Muscle of arm (tissue), 14 donors: ENCODE measurements at places on chromosomes 2 and 18.
A peak's percentile ranks its signal among the peaks of the same experiment; 100 is the strongest.

- no peak for DNase-seq
Measured at GRCh38 chr18:21722687-21723086, 17.9 kb upstream of the MIB1 start.

DNA sequence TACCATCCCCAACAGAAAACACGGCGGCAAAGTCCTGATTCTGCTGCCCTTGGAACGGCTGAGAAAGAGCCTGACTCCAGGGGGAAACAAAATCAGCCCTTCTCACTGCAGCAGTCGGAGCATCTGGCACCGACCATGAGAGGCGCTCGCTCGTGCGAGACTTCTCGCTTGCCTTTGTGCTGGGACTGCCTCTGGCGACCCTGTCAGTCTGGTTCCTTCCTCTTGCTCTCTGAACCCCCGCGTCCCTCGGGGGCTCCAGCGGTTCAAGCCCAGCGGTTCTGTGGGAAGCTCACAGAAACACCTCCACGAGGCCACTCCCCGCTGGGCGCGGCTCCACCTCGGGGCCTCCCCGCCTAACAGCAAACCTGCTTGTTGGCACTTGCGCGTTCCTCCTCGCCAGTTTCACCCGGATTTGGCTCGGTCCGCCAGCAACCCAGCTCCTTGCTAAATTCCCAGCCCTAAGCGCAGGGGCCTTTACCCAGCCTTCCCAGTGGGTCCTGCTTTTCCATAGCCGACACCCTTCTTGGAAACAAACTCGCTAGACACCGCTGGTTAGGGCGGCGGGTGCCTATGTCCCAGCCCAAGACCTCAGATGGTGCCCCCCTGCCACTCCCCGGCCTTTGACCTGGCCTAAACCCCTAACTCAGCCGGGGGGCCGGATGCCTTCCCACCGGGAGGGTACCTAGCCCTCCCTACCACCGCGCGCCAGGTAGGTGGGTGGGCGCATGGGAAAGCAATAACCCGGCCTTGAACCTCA is 2.2 kb downstream of the RND3 start:
- DNase-seq, result peak; percentile 84

GRCh38 chr2:20990442-20991430 is 53.1 kb downstream of the APOB start:
- no peak for DNase-seq

GRCh38 chr2:127455566-127456493 is 37.6 kb downstream of the PROC start:
- DNase-seq, result no peak

DNA sequence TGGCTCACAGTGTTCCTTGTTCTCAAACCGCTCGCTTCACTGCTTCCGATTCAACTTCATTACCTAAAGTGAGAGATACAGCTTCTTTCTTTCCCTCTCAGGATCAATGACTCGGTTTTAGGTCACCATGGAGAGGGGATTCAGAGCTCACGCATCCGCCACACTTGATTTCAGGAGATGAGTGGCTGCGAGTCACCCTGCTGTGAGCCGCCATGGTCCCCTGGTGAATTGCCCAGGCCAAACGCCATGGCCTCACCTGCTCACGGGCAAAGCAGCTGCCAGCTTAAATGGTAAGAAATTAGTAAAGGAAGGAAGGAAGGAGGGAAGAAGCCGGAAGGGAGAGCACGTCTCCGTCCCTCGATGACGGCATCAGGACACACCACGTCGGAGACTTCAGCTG is 60.5 kb downstream of the ADNP2 start:
- DNase-seq, result no peak

GRCh38 chr2:226052772-226053416 is 653.4 kb downstream of the NYAP2 start:
- DNase-seq, result no peak

GRCh38 chr2:128563348-128563687 is 244.7 kb upstream of the HS6ST1 start:
- peak; percentile 88 for DNase-seq

DNA sequence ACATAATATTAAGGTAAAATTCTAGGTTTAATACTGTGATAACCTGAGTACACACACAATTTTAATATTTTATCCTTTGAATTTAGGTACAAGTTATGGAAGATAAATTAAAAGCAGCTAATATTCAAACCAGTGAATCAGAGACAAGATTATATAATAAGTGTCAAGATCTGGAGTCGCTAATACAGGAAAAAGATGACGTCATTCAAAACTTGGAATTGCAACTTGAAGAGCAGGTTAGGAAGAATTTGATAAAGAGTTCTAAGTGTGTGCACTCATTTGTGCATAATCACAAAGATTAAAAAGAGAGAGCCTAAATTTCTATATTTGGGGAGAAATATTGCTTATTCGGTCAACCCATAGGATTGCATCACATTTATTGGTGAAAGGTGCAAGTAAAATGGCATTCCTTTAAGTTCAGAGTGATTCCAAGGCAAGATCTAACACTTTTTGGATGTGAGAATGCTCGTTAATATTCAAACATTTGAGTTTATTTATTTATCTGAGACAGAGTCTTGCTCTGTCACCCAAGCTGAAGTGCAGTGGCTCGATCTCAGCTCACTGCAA is 16.3 kb upstream of the C1GALT1C1L start:
- DNase-seq, result no peak

- DNase-seq, result no peak
Measured at GRCh38 chr2:199462956-199463692, 5.4 kb upstream of the SATB2 start.

DNA sequence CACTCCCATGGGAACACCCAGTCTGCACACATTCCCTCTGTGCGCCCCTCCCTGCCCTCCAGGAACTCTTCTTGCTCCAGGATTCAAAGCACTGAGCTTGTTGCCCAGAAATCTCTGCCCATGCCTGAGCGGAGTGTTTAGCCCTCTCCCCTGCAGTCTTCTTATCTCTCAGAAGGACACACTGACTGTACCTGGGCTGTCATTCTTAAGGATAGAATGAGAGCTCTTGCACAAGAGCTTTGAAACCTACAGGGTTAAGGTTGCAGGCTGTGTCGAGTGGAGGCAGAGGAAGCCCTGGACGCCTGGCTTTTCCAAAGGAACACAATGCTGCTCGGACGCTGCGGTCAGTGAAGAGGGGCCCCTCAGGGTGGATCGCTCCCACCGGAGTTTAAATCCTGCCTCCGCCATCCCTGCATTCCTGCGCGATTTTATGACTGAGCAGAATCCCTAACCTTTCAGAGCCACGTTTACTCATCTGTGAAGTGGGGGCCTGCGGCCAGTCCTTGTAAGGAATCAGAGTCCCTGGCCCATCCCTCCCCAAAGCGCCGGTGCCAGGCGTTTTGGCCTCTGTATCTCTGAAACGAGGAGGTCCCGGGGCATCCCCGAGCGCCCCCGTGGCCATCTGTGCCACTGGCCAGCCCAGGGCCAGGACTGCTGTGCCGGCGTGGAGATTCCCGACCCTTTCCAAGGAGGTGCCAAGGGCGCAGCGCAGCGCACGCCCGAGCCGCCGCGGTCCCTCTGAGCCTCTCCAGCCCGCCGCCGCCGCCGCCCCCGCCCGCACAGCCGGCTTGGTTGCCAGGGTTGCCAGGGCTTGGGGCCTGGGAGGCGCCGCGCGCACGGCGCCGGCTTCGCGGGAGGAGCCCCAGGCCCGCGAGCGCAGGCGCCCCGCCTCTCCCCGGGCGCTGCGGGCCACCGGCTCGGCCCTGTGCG is 58.9 kb downstream of the FAM168B start:
- DNase-seq, result no peak

DNA sequence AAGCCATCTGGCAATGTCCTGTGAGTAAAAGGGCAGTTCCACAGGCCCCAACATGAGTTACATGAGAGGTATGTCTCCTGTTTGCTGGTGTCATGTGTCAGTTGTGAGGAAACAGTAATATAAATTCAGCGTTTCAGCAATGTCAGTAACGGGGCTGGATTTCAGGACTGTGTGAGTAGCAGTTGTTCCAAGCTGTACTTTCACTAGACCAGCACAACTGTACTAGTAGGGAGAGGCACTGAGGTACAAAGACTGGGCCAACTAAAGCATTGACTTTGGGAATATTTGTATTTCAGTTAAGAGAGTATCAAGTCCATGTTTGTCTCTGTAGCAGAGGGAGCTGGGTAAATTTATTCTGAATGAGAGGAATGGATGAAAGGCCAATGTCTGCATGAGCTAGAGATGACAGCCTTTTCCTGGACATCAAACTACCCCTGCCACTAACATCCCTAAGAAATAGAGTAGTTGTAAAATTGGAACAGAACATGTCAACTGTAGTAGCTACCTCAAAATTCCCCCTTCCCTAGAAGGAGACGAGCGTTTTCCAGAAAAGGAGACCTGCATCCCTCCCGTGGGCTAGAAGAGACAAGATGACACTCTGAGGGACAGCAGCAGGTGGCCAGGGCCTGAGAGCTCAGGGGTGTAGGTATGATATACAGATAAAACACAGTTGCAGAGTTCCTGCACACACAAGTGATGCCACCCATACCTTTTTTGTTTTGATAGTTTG is 24.4 kb downstream of the EIF4E2 start:
- no peak for DNase-seq

- DNase-seq, result no peak
Measured at GRCh38 chr2:47664817-47665216, 118.1 kb upstream of the MSH6 start.

- no peak for DNase-seq
Measured at GRCh38 chr2:55176094-55176415, 56.0 kb downstream of the CLHC1 start.

DNA sequence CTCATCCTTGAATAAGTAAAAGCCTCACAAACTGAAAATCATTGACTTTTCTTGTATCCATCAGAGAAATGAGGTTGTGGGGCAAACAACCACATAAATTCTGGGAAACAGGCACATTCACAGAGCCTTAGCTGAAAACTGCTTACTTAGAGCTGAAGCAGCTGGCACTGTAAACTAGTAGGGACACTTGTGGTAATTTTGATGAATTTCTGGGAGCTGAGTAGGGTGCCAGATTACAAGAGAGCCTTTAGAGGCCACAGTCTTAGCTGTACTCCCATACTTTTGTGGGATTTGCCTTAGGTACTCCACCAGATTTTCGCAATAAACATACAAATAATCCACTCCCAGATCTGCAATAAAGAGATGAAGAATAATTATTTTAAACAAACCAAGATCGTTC is 315.2 kb downstream of the TMX3 start:
- DNase-seq, result no peak

GRCh38 chr2:72583376-72583775 is 242.5 kb downstream of the EXOC6B start:
- no peak for DNase-seq

- no peak for DNase-seq
Measured at GRCh38 chr2:233263045-233263570, 11.6 kb downstream of the ATG16L1 start.

- DNase-seq, result no peak
Measured at GRCh38 chr2:171675810-171676345, 11.4 kb upstream of the DYNC1I2 start.

- DNase-seq, result no peak
Measured at GRCh38 chr2:25758348-25758747, 85.0 kb upstream of the DTNB start.

- no peak for DNase-seq
Measured at GRCh38 chr2:227813562-227814353, at the start of gene CCL20. Gene CCL20 (plus strand): TSS chr2:227813842. CDS start chr2:227813912, 70 bp downstream.

GRCh38 chr18:51371929-51372328 is 174.4 kb upstream of the MEX3C start:
- no peak for DNase-seq

DNA sequence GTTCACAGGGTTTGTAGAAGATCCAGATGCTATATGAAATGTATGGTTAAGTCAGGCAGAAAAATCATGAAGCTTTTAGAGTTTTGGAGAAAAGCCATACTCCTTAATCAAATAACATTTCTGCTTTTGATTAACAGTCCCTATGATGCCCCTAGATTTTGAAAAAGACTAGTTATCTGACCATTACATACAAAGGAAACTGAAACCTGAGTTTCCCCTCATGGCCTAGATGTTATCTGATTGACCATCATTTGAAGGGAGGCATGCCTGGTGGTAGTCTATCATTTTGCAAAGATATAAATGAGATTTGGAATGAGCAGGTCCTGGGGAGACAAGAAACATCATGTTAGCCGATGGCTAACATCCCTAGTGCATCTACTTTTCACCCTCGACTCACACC is 704.3 kb upstream of the FSHR start:
- DNase-seq, result no peak

GRCh38 chr2:22397847-22398246 is 987.1 kb upstream of the KLHL29 start:
- no peak for DNase-seq

- peak; percentile 27 for DNase-seq
Measured at GRCh38 chr18:49459404-49460171, 857 bp downstream of the DYM start.

- DNase-seq, result peak; percentile 48
Measured at GRCh38 chr18:54119524-54120019, 104.9 kb downstream of the MBD2 start.

DNA sequence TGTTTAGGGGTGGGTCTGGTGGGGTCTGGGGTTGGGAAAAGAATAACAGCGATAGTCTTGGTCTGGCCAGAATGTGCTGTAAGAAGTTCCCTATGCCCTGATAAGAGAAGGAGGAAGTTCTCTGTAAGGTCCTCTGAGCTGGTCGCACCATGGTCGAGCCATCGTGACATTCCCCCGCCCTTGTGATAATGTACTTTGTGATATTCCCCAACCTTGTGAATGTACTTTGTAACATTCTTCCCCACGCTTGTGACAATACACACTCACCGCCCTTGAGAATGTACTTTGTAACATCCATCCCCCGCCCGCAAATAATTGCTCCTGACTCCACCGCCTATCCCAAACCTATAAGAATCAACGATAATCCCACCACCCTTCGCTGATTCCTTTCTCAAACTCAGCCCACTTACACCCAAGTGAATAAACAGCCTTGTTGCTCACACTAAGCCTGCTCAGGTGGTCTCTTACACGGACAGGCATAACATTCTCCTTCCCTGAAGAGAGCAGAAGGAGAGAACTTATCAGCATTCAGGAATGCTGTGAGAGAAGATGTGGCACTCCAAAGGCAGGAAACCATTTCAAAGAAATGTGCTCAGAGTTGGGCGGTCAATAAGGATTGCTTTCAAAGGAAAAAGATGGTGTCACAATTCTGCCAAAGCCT is 17.8 kb upstream of the DUSP19 start:
- DNase-seq, result no peak

GRCh38 chr2:19632403-19632991 is 269.3 kb downstream of the TTC32 start:
- peak; percentile 63 for DNase-seq

- DNase-seq, result no peak
Measured at GRCh38 chr2:182615036-182615435, 101.0 kb upstream of the DNAJC10 start.

DNA sequence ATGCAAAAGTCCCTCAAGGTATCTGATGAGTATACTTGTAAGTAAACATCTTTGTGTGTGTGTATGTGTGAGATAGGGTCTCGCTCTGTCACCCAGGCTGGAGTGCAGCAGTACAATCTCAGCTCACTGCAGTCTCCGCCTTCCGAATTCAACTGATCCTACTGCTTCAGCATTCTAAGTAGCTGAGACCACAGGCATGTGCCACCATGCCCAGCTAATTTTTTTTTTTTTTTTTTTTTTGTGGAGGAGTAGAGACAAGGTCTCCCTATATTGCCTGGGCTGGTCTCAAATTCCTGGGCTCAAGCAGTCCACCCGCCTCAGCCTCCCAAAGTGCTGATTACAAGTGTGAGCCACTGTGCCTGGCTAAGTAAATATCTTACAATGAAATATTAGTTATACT is 23.2 kb downstream of the ADAM17 start:
- DNase-seq, result no peak
